Fibroblast of skin of scalp (primary cell): ENCODE measurements at places on chromosomes 2 and 18.
A peak's percentile ranks its signal among the peaks of the same experiment; 100 is the strongest.

DNA sequence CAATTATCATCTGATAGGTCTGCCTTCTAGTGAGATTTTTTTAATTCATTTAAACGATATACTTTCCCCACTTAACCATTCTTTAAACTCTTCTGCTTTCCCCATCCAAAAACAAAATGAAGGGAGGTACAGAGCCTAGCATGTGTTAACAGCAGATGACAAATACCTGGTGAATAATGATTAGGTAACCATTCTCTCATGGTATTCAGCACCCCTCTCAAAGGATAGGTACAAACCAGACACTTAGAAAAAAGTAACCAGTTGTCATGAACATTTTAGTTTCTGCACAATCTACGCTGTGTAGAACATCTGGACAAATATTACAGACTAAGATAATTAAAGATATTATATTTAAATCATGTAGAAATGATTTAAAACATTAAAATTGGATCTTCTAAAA, 56.3 kb downstream of the DNAH7 start:
- DNase-seq, result no peak

GRCh38 chr18:55385770-55386169, 202.2 kb downstream of the TCF4 start:
- no peak for DNase-seq

DNA sequence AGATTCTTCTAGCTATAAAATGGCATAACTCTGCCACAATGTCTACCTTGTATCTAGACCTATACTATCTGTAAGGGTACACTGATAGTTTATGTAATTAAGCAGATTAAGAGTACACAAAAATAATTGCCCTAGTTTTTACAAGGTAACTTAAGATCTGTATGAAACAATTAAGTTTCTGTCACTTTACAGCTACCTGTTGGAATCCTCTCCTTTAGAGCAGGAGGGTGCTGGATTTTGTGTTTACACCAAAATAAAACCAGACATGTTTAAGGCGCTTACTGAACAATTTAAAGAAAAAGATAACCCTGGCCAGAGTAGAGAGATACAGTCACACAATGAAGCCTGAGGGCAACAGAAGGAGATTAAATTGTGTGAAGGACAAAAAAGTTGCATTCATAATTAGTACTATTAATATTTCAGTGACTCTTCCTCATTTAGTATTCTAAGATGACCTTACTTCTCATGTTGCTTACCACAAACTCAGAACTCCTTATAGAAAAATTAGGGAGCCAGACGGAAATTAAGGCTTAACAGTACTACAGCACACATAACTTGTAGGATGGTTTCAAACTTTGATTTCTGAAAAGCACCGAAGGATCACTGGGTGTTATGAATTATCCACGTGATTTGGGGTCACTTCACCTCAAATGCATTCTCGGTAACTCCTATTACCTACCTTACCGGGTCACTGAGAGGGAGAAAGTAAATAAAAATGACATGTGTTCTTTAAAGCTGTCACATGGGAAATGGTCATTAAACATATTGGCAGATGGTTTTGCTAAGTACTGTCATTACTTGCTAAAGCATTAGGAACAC, 1.0 kb downstream of the DARS1 start:
- DNase-seq, result no peak

DNA sequence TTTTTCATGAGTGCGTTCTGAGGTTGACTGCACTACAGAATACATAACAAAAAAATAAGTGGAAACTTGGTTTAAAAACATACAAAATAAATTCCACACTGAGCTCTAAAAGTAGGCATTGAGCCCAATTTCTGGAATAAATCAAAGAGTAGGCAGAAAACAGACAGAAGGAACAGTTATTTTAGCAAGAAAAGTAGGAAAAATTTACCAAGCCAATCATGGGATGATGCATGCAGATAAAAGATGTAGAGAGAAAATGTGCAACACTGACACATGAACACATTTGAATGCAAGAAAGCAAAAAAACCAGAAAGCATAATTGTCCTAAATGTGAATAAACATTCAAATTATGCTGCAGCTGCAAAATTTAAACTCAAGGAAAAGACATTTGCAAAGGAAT, 308.3 kb downstream of the DLGAP1 start:
- DNase-seq, result no peak

DNA sequence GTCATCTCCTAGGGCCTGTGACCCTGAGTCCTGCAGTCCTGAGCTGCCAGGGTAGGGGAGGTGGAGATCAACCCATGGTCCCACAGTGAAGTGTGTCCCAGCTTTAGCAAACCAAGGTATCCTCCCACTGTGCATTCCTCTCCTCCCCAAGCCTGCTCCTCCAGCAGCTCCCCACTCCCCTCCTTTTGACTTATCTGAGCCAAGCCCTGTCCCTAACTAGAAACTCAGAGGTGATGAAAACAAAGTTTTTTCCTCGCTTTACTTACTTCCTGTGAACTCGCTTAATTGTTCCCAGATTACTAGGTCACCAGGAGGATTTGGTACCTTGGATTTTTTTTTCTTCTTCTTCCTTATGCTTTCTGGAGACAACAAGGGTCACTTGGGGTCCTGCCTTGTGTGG, 80.8 kb downstream of the EHD3 start:
- DNase-seq, result peak; percentile 22

DNA sequence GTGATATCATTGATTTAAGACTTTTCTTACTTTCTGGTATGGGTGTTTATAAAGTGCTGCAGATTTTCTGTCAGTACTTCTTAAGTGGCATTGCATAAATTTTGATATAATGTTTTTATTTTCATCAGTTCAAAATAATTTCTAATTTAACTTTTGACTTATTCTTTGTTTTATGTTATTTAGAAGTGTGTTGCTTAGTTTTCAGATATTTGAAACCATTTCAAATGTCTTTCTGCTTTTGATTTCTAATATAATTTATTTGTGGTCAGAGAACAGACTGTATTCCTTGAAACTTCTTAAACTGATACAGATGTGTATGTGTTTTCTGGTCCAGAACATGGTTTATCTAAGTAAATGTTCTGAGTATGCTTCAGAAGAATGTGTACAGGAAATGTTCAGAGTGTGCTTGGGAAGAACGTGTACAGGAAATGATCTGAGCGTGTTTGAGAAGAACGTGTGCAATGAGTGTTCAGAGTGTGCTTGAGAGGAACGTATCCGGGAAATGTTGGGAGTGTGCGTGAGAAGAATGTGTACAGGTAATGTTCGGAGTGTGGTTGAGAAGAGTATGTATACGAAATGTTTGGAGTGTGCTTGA, 265.7 kb upstream of the HS6ST1 start:
- DNase-seq, result peak; percentile 86

GRCh38 chr2:130807659-130808385, 28.9 kb upstream of the ARHGEF4 start:
- DNase-seq, result no peak
